ENCODE measurements at places on chromosomes 2 and 18. TPM values are rescaled to one million over a fixed set of nuclear protein-coding genes. Genes with fewer than 3 reads are reported as not detected.

DNA sequence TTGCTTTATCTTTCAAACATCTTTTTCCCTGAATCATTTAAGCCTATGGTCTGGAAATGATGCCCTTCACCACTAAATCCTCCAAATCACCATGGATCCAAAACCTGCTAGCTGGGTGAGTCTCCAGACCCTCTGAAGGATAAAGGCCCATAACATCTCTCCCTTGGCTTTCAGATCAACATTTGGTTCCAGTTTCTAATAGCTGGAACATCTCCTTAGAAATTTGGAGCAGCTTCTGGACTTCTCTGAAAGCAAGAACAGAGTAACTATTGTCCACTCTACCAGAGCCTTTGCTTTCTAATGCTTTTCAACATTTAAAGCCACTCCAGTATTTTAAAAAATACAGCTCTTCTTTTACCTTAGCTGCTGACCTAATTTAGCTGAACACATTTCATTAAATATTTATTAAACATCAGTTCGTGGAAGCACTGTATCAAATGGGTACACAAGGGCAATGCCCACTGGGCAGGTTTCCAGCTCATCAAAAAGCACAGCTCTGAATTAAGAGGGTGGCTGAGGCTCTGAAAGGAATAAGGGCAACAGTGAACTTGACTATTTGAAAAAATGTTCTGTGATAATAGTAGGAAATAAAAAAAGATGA is 75.3 kb downstream of the GALNT3 start:
- DNase-seq = no peak

GRCh38 chr2:1140389-1141003 is 189.8 kb downstream of the SNTG2 start:
- peak; percentile 48 for DNase-seq

DNA sequence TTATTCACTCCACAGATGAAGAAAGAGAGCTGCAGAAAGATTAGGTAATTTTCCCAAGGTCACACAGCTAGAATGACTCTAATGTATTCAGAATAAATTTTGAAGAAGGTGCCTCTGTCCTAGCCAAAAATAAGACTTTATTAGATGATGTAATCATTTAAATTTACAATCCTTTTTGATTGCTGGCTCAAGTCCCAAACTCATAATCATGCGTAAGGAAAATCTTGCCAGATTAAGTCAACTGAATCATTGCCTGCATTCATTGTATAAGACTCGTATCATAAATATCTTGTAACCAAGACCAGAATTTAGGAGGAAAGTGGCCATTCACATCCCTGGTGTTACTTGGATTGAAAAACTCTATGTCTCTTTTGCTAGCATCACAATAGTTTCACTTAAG is 53.1 kb upstream of the STK39 start:
- DNase-seq = no peak

- DNase-seq = no peak
These were observed 11.0 kb downstream of the SLC3A1 start for GRCh38 chr2:44286119-44286883.

GRCh38 chr2:75288760-75289159 is 89.4 kb upstream of the TACR1 start:
- DNase-seq = no peak

- DNase-seq = peak; percentile 26
These were observed 68.8 kb upstream of the CDC42EP3 start for GRCh38 chr2:37740164-37740739.

GRCh38 chr2:102181919-102182635 is 4.7 kb upstream of the IL1RL2 start:
- DNase-seq = no peak

GRCh38 chr2:42117923-42118753 is 51.0 kb upstream of the EML4 start:
- peak; percentile 42 for DNase-seq

GRCh38 chr2:236236559-236237452 is 27.4 kb downstream of the ASB18 start:
- no peak for DNase-seq

GRCh38 chr18:11784674-11785304 is 66.4 kb upstream of the CHMP1B start:
- DNase-seq = no peak

DNA sequence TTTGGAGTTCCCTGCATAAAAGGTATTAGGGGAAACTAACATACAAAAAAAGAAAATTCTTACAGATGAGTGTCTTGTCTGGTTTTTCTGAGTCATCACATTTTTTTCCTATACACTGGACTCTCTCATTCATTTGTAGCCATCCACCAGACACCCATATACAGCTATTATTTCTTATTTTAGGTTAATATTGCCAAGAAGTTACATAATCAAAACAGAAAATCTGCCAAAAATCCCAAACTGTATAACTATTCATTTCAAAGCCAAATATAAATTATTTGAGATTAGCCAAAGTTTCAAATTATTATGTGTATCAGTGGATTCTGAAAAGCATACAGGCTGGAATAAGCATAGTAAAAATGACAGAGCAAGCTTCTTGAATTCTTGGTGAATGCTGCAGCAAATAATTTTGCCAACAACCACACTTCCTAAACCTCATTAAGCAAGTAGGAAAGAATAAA is 191.2 kb downstream of the NCKAP5 start:
- DNase-seq = no peak

DNA sequence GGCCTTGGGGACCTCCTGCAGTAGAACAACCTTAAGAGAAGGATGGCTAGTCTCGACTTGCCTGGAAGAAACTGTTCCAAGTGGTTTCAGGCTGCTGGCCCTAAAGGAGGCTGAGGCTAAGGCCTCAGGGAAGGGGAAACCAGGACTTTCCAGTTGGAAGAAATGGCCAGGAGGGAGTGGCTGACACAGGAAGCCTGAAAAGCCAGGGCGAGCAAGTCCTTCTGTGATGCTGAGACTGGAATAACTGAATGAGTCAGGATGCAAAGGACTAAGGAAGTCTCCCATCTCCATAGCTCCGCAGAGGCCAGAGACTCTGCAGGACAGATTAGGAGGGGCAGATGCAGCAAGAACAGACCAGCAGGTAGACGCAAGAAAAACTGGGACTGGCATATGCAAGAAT is 7.4 kb downstream of the HTRA2 start:
- DNase-seq = no peak

DNA sequence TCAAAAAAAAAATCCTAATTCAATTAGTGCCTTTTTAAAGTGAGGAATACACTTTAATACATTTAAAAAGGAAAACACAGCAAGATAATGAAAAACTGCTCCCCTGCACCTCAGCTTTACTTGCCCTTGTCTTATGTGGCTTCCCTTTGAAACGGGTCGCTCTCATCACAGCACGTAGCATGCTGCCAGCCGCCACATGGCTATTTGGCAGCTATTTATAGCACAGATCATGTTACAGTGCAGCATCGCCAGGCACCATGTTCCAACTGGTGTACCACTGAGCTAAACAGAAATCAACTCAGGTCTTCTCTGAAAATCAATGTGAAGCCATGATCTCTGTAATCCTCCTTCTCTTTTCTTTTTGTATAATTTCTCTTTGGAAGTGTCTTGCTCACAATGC is 65.1 kb downstream of the TMEM182 start:
- DNase-seq = peak; percentile 88

DNA sequence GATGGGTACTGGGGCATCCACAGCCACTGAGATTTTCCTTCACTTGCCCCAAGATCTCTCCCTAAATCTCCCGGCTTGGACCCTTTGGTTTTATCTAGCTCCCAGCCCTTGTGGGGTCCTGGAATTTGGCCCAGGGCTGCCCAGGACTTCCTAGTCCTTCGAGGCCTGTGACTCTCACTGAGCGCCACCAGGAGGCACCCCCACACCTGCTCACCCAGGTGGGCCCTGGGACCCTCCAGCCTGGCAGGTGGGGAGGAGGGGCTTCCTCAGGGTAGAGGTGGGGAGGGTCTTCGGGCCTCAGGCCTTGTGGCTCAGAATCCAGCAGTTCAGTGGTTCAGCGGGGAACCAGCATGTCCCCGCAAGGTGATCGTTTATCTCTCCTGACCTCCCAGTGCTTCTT is 11.9 kb upstream of the PRSS56 start:
- DNase-seq = no peak

GRCh38 chr2:36915627-36916026 is 50.7 kb downstream of the STRN start:
- DNase-seq = no peak

- no peak for DNase-seq
These were observed 194.6 kb downstream of the GLI2 start for GRCh38 chr2:120930236-120930635.

DNA sequence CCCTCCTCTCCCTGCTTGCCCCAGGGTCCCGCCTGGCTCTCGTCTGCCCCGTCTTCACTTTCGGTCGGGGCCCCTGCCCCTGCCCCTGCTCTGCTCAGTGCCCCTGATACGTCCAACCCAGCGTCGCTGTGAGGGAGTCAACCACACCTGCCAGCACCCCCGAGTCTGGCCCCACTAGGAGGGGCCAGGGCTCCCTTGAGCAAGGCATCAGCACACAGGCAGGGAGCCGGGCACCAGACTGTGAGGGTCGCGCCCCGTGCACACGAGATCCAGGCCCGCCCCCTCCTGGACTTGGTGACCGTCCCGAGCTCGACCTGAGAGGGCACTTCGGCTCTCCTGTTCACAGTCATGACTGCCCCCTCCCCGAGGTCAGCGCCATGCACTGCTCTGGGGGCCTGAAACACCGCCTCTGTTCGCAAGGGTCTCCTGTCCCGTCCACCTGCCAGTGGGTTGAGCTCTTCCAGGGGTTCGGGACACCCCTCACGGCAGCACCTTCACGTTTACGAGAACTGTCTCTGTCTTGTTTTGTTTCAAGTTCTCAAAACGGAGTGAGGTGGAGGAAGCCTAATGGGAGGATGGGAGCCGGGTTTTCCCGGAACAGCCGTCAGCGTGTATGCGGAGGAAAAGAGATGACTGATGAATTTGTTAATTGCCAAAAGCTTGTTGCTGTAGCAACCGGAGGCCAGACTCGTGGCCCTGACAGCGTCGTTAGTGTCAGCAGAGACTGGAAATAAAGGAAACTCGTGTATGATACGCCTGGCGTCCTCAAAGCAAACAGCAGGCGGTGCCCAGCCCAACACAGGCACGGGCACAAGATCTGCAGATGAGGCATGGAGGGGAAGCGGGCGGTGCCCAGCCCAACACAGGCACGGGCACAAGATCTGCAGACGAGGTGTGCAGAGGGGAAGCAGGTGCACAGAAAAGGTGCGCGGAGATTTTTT is 48.2 kb upstream of the KCNG2 start:
- peak; percentile 74 for DNase-seq

DNA sequence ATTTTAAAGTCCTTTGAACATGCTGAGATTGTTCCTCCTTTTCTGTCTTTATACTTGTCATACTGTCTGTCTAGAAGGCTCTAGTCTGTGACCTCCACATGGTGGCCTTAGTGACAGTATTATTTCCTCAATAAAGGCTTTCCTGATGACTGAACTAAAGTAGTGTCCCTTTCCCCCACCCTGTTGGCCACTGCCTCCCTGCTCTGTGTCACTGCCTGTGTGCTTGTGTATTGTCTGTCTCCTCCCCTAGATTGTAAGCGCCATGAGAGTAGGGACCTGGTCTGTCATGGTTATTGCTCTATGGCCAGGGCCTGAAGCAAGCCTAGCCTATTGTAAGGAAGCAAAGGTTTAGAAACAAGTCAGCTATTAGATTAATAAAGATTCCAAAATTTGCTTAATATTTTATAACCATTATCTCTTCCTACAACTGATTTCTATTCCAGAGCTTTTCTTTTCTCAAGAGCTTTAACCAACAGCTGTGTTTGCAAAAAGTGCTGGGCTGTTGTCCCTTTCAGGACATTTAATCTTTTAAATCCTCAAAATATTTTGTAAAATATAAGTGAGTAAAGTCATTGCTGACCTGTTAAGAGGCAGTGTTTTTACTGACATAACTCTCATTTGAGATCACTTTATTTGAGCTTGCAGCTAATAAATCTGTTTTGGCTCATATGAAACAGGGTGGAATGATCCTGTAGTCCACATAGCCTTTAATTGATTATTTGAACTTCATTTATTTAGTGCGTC is 35.5 kb downstream of the DIS3L2 start:
- no peak for DNase-seq

DNA sequence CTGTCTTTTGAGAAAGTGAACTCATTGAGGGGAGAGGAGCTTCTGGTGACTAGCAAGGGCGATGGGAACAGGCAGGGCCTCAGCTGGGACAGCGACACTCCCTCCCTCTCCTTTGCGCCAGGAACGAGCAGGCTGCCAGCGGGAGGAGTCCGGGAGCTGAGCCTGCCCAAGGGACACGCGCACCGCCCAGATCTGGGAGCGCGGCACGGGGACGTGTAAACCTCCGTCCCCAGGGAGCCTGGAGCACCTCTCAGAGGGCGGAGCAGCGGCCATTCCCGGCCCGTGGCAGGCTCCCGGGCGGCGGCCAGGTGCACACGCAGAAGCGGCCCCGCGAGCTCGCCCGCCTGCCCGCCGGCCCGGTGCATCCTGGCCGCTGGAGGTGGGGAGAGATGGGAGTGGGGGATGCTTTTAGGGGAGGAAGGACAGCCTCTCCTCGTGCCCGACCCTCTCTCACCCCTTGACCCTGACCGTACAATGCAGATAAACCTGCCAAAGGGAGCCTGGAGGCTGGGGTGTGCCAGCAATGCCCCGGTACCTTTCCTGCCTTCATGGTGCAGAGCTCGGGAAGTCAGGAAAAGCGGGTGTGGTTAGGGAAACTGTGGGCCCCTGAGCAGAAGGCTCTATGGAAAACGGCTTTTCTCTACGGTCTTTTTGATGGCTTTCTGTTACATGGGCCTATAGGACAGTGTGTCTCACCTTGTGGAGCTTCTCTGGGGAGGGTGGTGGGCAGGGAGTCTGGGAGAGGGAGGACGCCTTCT is 2.2 kb downstream of the AQP4 start:
- DNase-seq = peak; percentile 3

GRCh38 chr2:7655629-7656028 is 738.4 kb downstream of the RNF144A start:
- no peak for DNase-seq

APOB gene
- polyA plus RNA-seq = not detected

ST8SIA5 gene
- polyA plus RNA-seq = 0.83 TPM

LOXHD1 gene
- polyA plus RNA-seq = not detected

SLC23A3 gene
- 0.11 TPM for polyA plus RNA-seq

DOK6 gene
- 25.2 TPM for polyA plus RNA-seq

CHRND gene
- 0.05 TPM for polyA plus RNA-seq

ZNF385B gene
- 8.2 TPM for polyA plus RNA-seq

OTOS gene
- not detected for polyA plus RNA-seq

DNAH7 gene
- polyA plus RNA-seq = 0.55 TPM

Data from cardiac muscle cell (in vitro differentiated cells and primary cell).